ENCODE measurements at places on chromosomes 2 and 18.

DNA sequence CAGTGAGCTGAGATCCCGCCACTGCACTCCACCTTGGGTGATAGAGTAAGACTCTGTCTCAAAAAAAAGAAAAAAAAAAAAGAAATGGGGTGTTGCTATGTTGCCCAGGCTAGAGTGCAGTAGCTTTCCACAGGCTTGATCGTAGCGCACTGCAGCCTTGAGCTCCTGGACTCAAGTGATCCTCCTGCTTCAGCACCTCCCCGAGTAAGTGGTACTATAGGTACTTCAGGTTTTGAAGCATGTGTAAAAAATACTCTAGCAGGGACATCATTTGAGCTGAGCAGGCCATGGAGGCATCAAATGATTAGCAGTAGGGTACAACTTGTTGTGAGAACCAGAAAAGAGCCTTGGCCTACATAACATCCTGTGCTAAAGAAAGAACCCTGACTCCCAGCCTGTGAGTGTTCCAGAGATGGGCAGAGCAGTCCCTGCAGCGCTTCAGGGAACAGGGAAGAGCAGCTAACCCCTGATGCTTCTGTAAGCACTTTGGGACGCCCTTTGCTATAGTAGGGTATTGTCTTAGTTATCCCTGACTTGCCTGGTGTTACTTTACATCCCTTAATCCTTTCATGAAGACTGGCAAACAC lies 119.1 kb downstream of the NEDD4L start:
- DNase-seq: no peak

DNA sequence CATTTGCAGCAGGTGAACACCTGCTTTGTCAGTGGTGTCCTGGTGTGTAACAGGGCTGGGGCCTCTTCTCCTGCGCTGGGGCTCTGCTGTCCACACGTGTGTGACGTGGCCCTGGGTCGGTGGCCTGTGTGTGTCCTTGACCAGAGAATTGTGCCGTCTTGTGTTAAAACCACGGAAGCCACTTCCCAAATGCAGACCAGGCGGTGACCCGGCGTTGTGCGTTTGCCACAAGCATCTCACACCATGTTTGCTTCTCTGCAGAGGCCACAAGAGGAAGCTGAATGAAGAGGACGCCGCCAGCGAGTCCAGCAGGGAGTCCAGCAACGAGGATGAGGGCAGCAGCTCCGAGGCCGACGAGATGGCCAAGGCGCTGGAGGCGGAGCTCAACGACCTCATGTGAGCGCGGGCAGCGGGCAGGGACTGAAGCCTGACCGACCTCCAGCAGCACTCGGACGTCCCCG lies 44.3 kb upstream of the KCNG2 start:
- no peak for DNase-seq

GRCh38 chr2:12363569-12363968 lies 353.2 kb upstream of the TRIB2 start:
- no peak for DNase-seq

DNA sequence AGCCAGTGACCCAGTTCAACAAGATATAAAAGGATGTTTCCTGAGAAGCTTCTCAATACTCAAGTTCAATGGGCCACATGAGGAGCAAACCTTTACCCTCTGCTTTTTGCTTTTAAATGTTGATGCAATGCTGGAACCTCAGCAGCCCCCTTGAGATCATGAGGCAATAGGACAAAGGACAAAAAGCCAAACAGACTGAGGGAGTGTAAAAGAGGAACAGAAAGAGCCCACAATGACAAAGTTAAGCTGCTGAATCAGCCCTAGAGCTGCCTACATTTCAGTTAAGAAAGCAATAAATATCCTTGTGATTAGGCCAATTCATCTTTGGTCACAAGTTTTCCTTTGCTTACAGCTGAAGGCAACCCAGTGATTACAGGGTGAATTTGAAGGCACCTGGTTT lies 76.9 kb downstream of the MRO start:
- DNase-seq: no peak

GRCh38 chr2:263774-264492 lies at the start of gene SH3YL1:
Gene SH3YL1, minus strand, starts transcription at chr2:264032. Its CDS starts 48 bp downstream, at chr2:263984.
- DNase-seq: peak; percentile 50

- DNase-seq: no peak
Observed at GRCh38 chr18:10312326-10313015, 142.0 kb upstream of the APCDD1 start.

Measured in liver (tissue), 10 donors.